Activated T-helper 1 cell treated with anti-CD3 and anti-CD28 coated beads, Interleukin-2, amount 50 U/mL, for 16 hours (primary cell): ENCODE measurements at places on chromosomes 16 and 17.

GRCh38 chr17:556431-556995 is 158.1 kb downstream of the VPS53 start:
- DNase-seq = no peak

DNA sequence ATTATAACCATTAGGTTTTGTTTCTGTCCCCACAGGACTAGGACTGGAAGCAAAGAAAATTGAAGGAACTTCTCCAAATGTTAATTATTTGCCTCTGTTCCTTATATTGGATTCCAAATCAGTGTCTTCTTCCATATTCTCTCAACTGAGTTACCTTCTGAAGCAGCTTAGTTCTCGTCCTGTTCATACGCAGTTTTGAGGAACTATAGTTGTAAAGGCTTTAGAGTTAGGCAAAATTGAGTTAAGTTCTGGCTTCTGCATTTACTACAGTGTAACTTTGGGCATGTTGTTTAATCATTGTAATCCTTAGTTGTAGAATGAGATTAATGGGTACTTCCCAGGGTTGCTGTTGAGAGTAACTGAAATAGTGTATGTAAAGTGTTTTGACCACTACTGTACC is 11.2 kb downstream of the CBFB start:
- DNase-seq = no peak

- DNase-seq = no peak
Observed at GRCh38 chr16:57531635-57532265, 4.6 kb downstream of the CCDC102A start.

- DNase-seq = peak; percentile 46
Observed at GRCh38 chr17:82414548-82415281, 3.4 kb upstream of the HEXD start.

GRCh38 chr16:1309888-1310831 is 724 bp downstream of the UBE2I start:
- DNase-seq = peak; percentile 49

GRCh38 chr17:10075919-10076318 is 122.5 kb downstream of the GAS7 start:
- DNase-seq = no peak

- DNase-seq = no peak
Observed at GRCh38 chr16:19130852-19131824, 17.4 kb downstream of the ITPRIPL2 start.

DNA sequence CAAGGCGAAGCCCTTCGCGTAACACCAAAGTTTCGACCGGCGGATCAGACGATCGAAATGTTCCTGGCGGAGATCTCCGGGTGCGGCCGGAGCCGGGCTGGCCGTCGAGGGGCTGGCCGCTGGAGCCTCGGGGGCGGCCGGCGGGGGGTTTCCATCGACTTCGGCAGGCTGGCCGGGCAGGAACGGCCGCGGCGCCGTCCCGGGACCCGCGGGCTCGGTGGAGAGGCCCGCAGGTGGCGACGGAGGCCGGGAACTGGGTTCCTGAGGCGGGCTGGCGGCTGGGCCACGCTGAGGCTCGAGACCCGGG is 1.1 kb downstream of the EPOP start:
- no peak for DNase-seq

- DNase-seq = peak; percentile 10
Observed at GRCh38 chr16:58236231-58236690, 38.4 kb upstream of the CSNK2A2 start.

DNA sequence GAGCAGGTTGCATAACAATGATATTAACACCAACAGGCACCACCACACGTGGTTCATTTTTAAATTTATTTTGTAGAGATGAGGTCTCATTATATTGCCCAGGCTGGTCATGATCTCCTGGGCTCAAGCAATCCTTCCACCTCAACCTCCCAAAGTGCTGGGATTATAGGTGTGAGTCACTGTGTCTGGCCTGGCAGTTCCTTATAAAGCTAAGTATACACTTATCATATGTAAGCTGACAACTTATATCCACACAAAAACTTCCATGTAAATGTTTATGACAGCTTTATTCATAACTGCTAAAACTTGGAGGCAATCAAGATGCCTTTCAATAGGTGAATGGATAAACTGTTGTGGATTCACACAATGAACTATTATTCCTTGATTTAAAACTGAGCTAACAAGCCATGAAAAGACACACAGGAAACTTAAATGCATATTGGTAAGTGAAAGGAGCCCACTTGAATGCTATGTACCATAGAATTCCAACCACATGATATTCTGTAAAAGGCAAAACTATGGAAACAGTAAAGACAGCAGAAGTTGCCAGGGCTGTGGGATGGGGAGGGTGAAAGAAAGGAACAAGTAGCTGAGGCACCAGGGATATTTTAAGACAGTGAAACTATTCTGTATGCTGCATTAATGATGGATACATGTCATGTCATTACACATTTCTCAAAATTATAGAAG is 156.5 kb upstream of the KCNJ18 start:
- DNase-seq = no peak

DNA sequence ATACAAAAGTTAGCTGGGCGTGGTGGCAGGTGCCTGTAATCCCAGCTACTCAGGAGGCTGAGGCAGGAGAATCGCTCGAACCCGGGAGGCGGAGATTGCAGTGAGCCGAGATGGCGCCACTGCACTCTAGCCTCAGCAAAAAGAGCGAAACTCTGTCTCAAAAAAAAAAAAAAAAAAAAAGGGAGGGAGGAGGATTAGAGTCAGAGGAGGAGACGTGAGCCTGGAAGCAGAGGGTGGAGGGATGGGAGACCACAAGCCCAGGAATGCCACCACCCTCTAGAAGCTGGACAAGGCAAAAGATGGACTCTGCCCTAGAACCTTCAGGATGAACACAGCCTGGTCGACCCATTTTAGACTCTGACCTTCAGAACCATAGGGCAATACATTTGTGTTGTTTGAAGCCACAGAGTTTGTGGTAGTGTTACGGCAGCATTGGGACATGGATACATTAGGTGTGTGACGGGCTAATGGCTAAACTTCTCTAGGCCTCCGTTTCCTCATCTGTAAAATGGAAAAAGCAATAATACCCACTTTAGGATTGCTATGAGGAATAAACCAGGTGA is 2.1 kb upstream of the SMIM22 start:
- DNase-seq = no peak

- DNase-seq = no peak
Observed at GRCh38 chr16:82452004-82452756, 174.6 kb upstream of the CDH13 start.

DNA sequence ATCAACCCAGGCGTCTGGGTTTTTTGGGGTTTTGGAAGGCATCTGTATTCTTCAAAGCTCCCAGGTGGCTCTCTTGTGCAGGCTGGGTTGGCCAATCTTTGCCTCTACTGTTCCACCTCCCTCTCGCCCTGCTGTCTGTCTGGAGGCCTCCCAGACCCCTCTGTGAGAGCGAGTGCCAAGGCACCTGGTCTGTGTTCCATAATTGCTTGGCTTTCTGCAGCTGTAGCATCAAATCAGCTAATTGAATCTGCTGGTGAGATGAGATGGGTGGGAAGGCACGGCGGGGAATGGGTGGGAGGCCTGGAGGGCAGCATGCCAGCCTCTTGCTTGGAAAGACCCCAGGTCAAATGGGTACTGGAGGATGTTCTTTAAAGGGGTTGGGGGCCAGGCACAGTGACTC is 52.5 kb upstream of the CLEC19A start:
- DNase-seq = no peak

GRCh38 chr17:63701868-63702720 is 2.2 kb upstream of the LIMD2 start:
- DNase-seq = peak; percentile 52

DNA sequence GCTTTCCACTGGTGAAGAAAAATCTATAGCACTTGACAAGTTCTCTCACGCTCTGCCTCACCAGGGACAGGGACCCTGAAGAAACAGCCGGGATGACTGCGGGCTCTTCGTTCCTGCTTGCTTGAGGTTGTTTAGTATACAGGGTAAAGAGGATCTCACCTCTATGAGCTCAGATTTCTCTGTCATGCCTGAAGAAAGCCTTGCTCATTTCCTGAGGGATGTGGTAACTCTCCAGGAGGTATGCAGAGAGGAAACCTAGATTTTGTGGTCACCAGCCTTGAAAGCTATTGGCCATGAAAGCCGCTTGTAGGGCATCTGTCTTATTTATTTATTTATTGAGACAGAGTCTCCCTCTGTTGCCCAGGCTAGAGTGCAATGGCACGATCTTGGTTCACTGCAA is 23.2 kb downstream of the USP43 start:
- no peak for DNase-seq

- no peak for DNase-seq
Observed at GRCh38 chr17:49748223-49748622, 15.7 kb downstream of the FAM117A start.

- DNase-seq = no peak
Observed at GRCh38 chr17:49388290-49388640, 26.2 kb upstream of the ZNF652 start.

- no peak for DNase-seq
Observed at GRCh38 chr17:33292201-33292980, 704 bp downstream of the ASIC2 start.

- DNase-seq = no peak
Observed at GRCh38 chr17:7258731-7259554, 3.3 kb downstream of the CLDN7 start.

GRCh38 chr16:4463522-4464163 is 10.8 kb downstream of the NMRAL1 start:
- DNase-seq = no peak

- DNase-seq = no peak
Observed at GRCh38 chr17:49239963-49240362, 9.4 kb upstream of the PHOSPHO1 start.

DNA sequence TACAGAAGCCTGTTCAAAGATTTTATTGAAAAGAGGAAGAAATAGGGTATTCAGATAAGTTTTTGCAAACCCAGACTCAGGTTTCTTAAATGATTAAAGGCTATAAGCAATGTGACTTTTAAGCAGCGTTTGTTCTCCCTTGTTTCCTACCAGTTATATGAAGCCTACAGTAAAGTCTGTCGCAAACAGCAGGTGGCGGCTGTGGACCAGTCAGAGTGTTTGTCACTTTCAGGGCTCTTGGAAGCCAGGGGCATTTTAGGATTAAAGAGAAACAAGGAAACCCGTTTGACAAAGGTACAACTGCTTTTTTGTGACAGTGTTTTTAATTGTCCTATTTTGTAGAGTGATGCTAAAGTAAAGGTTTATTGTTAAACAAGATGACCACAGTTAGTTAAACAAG is 7.7 kb upstream of the RARA start:
- no peak for DNase-seq

DNA sequence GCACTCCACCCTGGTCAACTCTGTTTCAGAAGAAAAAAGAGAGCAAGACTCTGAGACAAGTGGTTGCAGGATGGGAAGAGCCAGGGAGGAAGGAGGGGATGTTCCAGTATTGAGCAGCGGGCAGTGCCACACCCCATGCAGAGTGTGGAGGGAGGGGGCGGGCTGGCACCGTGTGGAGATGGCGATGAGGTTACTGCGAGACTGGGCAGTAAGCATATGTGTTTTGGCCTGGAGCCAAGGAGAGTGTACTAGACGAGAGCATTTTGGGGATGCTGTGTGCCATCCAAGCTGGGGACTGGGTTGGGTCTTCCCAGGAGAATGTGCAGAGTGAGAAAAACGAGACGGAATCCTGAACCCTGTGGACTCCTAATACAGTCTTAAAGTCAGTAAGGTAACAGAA is 3.4 kb downstream of the TBC1D24 start:
- DNase-seq = no peak

DNA sequence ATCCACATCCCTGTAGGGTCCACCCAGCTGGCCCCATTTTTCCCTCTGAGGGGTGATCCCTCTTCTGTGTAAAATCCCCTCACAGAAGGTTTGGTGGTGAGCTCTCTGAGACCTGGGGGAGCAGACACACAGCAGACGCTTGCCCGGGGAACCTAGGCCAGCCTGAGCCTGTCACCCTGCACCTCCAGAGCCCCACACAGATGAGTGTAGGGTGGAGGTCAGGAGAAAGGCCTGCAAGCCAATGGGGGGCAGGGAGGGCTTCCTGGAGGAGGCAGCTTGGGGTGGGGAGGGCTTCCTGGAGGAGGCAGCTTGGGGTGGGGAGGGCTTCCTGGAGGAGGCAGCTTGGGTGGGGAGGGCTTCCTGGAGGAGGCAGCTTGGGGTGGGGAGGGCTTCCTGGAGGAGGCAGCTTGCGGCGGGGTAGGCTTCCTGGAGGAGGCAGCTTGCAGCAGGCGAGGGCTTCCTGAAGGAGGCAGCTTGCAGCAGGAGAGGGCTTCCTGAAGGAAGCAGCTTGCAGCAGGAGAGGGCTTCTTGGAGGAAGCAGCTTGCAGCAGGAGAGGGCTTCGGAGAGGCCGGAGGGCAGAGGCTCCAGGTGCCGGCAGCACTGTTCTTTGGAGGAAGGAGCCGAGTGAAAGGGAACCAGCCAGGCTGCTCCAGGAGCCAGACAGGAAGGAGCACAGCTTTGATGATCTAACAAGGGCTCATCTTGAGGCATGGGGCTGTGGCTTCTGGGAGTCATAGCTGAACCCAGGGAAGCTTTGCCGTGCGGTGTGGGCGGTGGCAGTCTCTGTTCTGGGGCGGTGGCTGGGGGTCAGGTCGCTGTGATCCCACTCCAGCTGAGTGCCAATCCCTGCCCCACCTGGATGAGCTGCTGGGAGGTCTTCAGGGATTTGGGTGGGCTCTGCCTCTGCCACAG is 83.7 kb upstream of the ZNF469 start:
- no peak for DNase-seq

- DNase-seq = no peak
Observed at GRCh38 chr16:30895627-30896260, 670 bp upstream of the CTF1 start.
